Activated naive CD4-positive, alpha-beta T cell treated with anti-CD3 and anti-CD28 coated beads, Interleukin-2, amount 10 ng/mL, durations not matched to agents 5 hours and 36 hours (primary cell): ENCODE measurements at places on chromosomes 1 and 21. TPM values are rescaled to one million over a fixed set of nuclear protein-coding genes. Genes with fewer than 3 reads are reported as not detected.

The SDCCAG8 gene
- total RNA-seq: 29.4 TPM

The C1orf174 gene
- 25.3 TPM for total RNA-seq

The MAP3K7CL gene
- 5.7 TPM for total RNA-seq

The RUNX1 gene
- 39.0 TPM for total RNA-seq

The TMEM54 gene
- total RNA-seq: not detected

The S1PR1 gene
- total RNA-seq: 239 TPM

The NAXE gene
- total RNA-seq: 47.4 TPM

The SMCP gene
- not detected for total RNA-seq

The VTCN1 gene
- total RNA-seq: not detected

The DYNLT4 gene
- 1.3 TPM for total RNA-seq

The BARHL2 gene
- not detected for total RNA-seq
